ENCODE measurements at places on chromosomes 11 and 22.

GRCh38 chr11:105393326-105393725, 216.5 kb upstream of the GRIA4 start:
- DNase-seq = no peak

DNA sequence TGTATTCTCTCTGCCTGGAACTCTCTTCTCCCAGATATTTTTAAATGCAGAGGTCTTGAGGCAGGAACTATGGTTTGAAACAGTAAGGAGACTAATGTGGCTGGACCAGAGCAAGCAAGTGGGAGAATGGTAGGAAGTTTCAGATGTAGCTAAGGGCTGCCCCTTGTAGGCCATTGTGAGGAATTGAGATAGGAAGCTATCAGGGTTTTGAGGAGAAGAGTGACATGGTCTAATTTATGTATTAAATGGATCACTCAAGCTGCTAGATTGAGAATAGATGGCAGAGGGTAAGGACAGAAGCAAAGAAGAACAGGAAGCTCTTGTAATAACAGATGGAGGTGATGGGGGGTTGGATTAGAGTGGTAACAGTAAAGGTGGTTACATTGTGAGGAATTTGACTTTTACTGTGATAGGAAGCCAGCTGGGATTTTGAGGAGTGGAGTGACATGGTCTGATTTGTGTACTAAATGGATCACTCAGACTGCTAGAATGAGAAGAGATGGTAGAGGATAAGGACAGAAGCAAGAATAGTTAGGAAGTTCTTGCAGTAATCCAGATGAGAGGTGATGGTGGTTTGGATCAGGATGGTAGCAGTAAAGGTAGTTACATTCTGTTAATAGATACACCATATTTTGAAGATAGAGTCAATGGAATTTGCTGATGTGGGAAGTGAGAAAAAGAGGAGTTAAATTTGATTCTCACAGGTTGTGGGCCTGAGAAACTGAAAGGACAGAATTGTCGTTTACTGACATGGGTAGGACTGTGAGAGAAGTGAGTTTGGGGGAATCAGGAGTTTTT, 63.0 kb downstream of the HIPK3 start:
- DNase-seq = no peak

- DNase-seq = no peak
Measured at GRCh38 chr11:57231539-57232253, 5.4 kb downstream of the APLNR start.

- no peak for DNase-seq
Measured at GRCh38 chr11:126800009-126800408, 200.6 kb downstream of the KIRREL3 start.

DNA sequence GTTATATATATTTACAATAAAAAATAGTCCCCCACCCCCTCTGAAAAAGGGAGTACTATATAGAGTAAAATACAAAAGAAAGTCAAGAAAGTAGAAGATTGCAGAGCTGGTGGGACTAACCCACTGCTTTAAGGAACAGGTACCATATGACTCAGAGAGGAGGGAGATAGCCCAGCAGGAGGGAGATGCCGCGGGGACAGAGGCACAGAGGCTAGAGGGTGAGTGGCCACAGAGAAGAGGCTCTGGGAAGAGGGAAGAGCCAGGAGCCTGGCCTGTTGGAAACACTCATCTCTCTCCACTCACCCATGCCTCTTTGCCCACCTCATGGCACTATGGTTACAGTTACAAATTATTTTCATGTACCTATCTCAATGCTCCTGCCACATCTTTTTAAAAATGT, 53.6 kb upstream of the LYVE1 start:
- DNase-seq = no peak

GRCh38 chr11:83105168-83105567, 33.5 kb upstream of the RAB30 start:
- DNase-seq = no peak

- DNase-seq = no peak
Measured at GRCh38 chr22:39134366-39135091, 18.0 kb downstream of the CBX7 start.

DNA sequence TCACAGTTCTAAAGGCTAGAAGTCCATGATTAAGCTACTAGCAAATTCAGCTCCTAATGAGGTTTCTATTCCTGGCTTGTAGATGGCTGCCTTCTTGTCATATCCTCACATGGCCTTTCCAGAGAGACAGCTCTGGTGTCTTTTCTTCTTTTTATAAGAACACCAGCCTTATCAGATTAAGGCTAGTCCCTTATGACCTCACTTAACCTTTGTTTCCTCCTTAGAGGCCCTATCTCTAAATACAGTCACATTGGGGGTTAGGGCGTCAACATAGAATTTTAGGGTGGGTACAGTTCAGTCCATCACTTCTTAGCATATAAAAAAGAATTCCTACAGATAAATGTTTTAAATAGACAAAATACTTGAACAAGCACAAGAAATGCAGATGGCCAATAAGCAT, 18.2 kb upstream of the CLPB start:
- no peak for DNase-seq

GRCh38 chr22:41239443-41240128, 1.1 kb downstream of the CHADL start:
- DNase-seq = no peak

DNA sequence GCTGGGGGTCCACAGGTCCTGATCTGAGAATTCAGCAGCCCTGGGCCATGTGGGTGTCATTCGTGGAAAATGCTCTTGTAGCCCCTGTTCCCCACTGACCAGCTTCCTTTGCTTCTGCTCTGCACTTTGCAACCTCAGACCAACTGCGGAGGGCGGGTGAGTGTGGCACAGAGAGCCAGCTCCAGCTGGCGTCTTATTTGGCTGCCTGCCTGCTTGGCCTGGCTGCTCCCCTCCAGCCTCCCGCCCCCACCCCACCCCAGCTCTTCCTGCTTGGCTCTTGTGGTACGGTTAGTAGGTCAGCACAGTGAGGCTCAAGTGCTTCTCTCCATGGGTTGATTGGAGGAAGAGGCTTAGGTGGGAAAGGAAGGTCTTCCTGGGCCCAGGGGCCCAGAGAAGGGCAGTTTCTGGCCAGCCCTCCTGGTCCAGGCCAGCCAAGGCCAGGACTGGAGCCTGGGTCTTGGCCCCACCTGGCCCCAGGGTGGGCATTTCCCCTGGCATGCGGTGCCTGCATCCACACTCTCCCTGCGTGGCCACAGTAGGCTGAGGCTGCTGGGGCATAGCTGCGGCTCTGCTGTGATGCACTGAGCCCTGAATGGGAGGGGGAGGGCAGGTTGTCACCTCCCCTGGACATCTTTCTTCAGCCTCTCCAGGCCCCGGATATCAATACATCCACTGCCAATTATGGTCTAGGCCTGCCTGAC, 26.5 kb downstream of the MYO7A start:
- DNase-seq = no peak

DNA sequence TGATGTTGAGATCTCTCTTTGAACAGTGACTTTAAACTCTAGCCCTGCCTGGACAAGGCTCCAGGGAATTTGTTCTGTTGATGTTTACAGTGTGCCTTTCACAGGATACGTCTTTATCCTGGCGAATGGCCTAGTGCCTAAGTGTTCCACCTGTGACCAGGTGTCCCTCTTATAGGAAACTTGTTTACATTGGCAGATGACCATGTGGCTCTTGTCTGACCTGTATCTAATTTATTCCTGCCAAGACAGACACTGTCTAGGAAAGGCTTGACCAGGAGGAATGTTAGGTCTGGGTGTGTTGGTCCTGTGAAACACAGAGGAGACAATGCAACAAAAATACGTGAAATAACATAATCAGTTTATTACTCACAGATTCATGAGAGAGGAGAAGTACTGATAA, 875.6 kb downstream of the METTL15 start:
- DNase-seq = no peak

GRCh38 chr11:81104051-81104450, 1629.6 kb downstream of the FAM181B start:
- DNase-seq = no peak

GRCh38 chr11:20616920-20617319, 17.5 kb downstream of the SLC6A5 start:
- no peak for DNase-seq

- DNase-seq = no peak
Measured at GRCh38 chr11:12079726-12080556, 30.4 kb upstream of the MICAL2 start.
